ENCODE measurements at places on chromosomes 1 and 21. TPM values are rescaled to one million over a fixed set of nuclear protein-coding genes. Genes with fewer than 3 reads are reported as not detected.
A peak's percentile ranks its signal among the peaks of the same experiment; 100 is the strongest.

- no peak for DNase-seq
Observed at GRCh38 chr1:232662910-232663309, 33.0 kb upstream of the SIPA1L2 start.

CNKSR1 gene
- total RNA-seq, result 0.31 TPM

DNA sequence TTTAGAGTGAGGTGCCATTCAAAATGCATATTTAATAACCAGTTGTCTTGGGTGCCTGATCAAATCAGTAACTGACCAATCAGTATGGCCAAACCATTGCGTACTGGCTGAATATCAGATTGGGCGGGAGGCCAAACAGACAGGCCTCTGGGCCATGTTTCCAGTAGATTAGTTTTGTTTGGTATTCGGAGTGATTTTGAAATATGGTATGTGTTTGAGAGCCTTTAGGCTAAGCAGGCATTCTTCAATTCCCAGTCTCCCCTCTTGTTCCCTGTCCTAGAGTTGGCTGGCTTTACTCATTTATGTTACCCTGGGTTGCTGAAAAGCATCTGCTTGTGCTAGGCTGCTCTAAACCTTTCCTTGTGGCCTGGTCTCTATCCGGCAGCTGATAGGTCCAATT, 80.1 kb downstream of the BACH1 start:
- peak; percentile 41 for DNase-seq

PKP1 gene
- total RNA-seq, result not detected

DNA sequence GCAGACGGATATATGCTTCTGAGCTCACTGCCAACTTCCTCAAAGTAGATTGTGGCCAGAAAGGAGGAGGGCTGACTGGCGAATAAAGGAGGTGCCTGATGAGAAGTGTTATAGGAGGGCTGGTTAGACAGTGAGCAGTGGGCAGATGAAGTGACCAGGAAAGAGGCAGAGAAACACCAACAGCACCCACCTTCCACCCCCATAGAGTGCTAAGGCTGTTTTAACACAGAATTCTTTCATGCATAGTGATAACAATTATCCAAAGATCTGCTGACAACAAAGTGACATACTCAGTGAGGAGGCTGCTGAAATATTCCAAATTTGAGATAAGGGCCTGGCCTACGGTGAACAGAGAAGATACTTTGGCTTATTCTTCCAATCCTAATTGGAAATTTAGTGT, 21.2 kb upstream of the MTR start:
- DNase-seq, result no peak

PM20D1 gene
- not detected for total RNA-seq

SLC44A3 gene
- 0.78 TPM for total RNA-seq

GRCh38 chr21:46066591-46067331, 31.2 kb upstream of the COL6A2 start:
- DNase-seq, result no peak

TMEM125 gene
- total RNA-seq, result not detected

GRCh38 chr1:201636510-201636971, 97.6 kb downstream of the NAV1 start:
- peak; percentile 82 for DNase-seq

DNA sequence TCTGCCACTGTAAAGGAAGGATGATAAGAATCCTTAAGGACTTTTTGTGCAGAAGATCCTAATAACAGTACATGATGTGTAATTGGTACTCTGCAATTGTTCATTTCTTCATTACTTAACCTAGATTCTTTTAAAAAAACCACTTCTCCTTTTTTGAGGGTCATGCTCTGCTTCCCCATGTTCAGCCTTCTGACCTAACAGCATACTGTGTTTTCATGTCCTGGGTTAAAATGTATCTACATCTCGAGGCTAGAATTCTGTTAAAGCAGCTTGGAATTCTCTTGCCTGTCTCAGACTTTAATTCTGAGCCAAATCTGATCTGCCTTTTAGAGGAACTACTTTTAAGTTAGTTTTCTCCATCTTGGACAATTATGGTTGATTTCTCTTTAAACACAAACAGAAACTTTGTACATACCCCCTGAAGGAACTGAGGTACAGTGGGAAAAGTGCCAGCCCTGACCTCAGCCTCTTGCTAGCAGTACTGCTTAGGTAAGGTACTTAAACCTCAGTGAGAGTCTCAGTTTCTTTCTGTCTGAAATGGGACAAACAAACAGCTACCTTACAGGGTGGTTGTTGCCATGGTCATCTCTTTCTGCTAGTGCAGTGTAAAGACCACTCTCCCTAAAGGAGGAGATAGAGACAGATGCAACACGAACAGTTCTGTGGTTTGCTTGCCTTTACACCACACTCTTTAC, 103.2 kb upstream of the DYNLT5 start:
- no peak for DNase-seq

DNA sequence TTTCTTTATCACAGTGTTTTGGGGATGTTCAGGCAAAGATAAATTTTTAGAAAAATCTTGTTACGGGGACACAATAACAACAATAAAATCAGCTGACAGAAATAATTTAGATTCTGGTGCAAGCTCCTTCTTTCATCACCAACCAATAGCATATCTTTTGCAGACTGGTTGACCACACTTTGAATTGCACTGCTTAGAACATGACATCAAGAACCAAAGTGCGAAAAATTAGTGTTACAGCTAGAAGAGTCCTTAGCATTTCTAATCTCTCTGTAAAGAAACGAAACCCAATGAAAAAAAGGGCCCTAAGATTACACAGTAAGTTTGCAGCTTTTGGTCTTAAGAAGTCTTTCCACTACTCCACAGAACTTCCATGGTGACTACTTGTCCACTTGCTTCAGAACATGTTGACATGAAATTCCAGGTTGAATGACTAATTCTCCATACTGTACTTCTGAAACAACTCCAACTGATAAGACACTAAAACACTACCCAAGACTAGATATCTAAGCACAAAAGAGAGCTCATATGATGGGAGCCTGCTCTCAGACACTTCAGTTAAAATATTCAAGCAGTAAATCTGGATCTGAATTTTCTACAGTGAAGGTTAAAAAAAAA, 31.3 kb downstream of the XKR8 start:
- no peak for DNase-seq

- DNase-seq, result no peak
Observed at GRCh38 chr1:117836069-117836468, 93.4 kb downstream of the GDAP2 start.

DNA sequence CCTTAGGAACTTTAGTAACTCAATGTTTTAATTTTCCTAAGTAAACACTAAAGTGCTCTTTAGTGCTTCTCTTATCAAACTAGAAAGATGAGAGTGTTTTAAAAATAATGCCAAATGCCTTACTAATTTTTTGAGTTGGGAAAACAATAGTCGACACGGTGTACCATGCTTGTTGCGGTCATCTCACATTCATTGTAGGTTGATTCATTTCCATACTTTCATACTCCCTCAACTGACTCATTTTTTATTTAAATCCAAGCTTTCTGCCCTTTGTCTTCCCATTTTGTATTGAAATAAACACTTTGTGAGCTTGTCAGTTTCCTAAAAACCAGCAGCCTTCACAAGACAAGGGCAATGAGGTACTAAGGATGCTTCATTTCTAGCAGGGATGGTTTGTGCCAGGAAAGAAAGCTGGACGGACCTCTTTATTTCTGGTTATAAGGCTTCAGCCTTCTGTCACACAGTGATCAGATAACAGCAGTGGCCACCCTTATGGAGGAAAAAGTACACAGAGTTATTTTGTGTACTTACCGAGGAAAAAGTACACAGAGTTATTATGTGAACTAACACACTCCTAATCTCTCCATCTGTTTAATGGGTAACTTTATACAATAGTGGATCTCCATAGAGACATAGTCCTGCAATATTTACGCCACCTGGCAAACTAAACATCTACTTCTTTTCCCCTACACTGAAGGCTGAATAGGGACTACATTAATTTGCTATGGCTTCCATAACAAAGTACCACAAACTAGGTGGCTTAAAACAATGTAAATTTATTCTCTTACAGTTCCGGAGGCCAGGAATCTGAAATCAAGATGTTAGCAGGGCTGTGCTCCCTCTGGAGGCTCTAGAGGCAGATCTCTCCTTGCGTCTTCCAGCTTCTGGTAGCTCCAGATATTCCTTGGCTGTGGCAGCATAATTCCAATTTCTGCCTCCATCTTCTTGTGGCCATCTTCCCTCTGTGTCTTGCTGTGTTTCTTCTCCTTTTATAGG, 13.0 kb upstream of the CCDC190 start:
- peak; percentile 75 for DNase-seq

- no peak for DNase-seq
Observed at GRCh38 chr1:184836141-184836540, 81.5 kb upstream of the EDEM3 start.

- no peak for DNase-seq
Observed at GRCh38 chr1:108815566-108815965, 41.3 kb downstream of the AKNAD1 start.

GRCh38 chr21:32044205-32045180, 171.7 kb downstream of the HUNK start:
- no peak for DNase-seq

- DNase-seq, result no peak
Observed at GRCh38 chr1:178496410-178497135, at the start of gene CLEC20A. TSS of gene CLEC20A (minus strand) at chr1:178496964. CDS start at chr1:178496939, 25 bp downstream.

GRHL3 gene
- not detected for total RNA-seq

ANGPTL3 gene
- total RNA-seq, result not detected

GRCh38 chr1:193335806-193336428, 149.5 kb upstream of the B3GALT2 start:
- peak; percentile 63 for DNase-seq

DNA sequence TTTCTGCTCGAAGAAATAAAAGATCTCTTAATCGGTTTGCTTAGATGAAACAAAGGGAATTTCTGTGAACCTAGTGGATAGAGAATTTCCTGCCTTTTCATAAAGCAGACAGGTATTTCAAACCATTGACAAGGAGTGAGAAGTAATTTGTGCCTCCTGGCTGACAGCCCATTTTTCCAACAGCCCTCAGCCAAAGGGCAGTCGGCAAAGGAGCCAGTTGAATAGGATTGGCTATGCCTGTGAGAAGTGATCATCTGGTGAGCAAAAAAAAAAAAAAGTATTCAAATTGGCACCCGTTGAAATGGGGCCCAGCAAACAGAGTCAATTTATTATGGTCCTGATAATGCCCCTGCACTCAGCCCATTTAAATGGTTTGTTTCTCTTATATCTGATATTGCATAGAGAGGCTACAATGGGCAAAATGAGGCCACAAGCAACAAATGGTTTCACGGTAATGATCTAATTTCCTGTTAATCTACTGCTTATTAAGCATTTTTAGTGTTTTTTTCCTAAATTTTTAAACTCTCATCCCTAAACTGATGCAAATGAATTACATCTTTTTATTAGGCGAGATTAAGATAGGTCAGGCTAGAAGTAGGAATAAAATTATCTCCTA, 477.5 kb downstream of the NUF2 start:
- no peak for DNase-seq

LCE1C gene
- not detected for total RNA-seq

GRCh38 chr1:206812471-206812870, 40.2 kb upstream of the IL10 start:
- no peak for DNase-seq

GSTM1 gene
- total RNA-seq, result 17.1 TPM

GRCh38 chr1:65606426-65606825, 186.0 kb downstream of the LEPR start:
- DNase-seq, result no peak

GRCh38 chr1:184615301-184615700, 139.4 kb downstream of the EDEM3 start:
- no peak for DNase-seq

CASQ1 gene
- total RNA-seq, result 0.29 TPM

GRCh38 chr21:35414507-35415139, 365.5 kb upstream of the RUNX1 start:
- no peak for DNase-seq

GRCh38 chr1:87273291-87273690, 55.4 kb upstream of the LMO4 start:
- no peak for DNase-seq

KRTAP12-2 gene
- total RNA-seq, result not detected

DNA sequence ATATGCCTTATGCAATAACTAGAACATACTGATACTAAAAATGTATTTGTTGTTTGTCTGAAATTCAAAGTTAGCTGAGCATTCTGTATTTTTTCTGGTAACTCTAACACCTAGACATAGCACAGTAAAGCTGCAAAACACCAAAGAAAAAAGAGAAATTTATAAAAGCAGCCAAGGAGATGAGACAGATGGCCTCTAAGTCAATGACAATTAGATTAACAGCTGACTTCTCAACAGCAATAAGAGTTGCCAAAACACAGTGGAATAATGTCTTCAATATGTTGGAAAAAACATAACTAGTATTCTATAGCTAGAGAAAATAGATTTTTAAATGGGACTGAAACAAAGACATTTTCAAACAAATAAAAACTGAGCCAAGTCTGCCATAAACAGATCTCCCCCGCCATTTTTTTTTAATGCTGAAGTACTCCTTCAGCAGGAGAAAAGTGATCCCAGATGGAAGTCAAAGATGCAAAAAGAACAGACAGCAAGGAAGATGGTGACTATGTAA, 81.3 kb downstream of the SYF2 start:
- no peak for DNase-seq

- no peak for DNase-seq
Observed at GRCh38 chr1:244226435-244226834, 175.4 kb downstream of the ZBTB18 start.

- no peak for DNase-seq
Observed at GRCh38 chr1:168218658-168219057, 7.1 kb upstream of the SFT2D2 start.

GRCh38 chr1:161017756-161018630, 3.0 kb downstream of the F11R start:
- DNase-seq, result no peak

IL20 gene
- total RNA-seq, result not detected

- no peak for DNase-seq
Observed at GRCh38 chr1:241131636-241132194, 225.3 kb downstream of the RGS7 start.

DNA sequence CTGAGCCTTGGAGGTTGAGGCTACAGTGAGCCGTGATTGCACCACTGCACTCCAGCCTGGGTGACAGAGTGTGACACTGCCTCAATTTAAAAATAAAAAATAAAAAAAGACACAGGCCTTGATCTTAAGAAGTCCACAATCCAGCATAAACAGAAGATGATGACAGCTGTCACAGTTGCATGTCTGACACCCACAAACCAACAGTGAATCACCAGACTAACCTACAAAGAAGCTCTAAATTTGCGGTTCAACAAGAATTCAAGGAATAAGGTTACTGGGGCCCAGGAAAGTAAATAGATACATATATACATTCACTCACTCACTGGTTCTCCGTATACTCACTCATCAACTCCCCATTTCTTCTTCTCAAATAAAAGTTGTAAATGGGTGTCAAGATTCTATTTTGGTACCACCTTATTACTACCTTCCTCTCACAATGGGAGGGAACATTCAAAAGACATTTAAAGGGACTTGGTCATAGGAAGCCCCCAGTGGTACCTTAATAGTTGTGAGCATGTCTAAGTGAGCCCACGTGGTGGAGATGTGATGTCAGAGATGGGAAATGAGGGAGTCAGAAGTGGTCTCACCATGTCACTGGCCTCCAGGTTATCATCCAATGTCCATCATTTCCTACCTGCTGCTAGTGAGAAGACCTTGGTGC, 66.9 kb upstream of the PRDX6 start:
- peak; percentile 50 for DNase-seq

- DNase-seq, result peak; percentile 38
Observed at GRCh38 chr1:117339866-117340700, 27.2 kb upstream of the MAN1A2 start.

GRCh38 chr1:244077473-244078220, 26.6 kb downstream of the ZBTB18 start:
- DNase-seq, result no peak

- no peak for DNase-seq
Observed at GRCh38 chr1:7554385-7555235, 216.5 kb upstream of the VAMP3 start.

Data from HFFc6 (cell line).